Kidney (tissue), 22 donors: ENCODE measurements at places on chromosomes 2 and 18. TPM values are rescaled to one million over a fixed set of nuclear protein-coding genes. Genes with fewer than 3 reads are reported as not detected.
A peak's percentile ranks its signal among the peaks of the same experiment; 100 is the strongest.

The TMEM247 gene
- not detected for polyA plus RNA-seq

GRCh38 chr2:170578606-170579005 lies 136.5 kb upstream of the SP5 start:
- DNase-seq = no peak

GRCh38 chr2:69816923-69817542 lies 12.4 kb upstream of the GMCL1 start:
- peak; percentile 82 for DNase-seq

DNA sequence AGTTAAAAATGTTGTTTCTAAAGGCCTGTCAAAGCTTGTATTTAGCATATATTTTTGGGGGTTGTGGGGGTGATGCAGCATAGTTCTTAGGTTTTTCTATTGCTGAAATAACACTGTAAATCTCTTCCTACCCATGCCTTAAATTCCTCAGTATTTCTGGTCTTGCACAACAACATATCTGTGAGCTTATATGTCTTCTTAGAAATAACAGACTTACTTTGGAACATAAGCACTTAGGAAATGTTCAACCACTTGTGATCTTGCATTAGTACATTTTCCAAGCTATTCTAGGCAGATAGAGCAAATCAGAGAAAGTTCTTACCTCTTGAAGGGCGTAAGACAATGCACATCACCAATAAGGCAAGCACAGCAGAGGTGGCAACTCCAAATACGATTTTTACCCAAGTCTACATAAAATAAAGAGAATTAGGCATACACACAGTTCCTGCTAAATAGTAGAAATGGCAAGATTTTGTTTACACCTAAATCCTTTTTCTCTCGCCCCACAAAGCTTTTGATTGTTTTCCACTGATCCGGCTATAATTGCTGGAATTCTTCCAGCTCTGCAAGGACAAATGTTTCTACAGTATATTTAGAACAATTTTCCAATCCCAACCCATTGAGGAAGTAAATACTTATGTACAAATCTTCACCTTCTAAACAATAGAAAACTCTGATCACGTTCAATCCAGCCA lies 512 bp downstream of the FAP start:
- no peak for DNase-seq

GRCh38 chr2:154638783-154639182 lies 59.7 kb upstream of the KCNJ3 start:
- DNase-seq = no peak

GRCh38 chr2:108115868-108116267 lies 123.9 kb upstream of the SULT1C3 start:
- DNase-seq = no peak

DNA sequence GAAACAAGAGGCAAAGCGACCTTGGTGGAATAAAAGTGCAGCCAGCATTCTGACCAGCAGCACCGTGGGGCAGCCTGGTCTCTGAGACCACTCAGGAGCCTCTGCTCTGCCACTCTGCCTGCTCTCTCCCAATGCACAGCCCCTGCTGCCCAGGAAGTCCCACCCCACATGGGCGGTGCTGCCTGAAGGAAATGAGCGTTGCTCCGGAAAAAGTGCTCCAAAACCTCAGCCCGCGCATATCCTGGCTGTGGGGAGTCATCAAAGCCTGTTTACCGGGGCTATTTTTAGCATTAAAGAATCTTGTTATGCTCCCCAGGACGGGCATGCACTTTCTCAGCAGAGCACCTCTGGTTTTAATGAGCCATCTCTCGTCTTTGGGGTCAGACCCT lies 54.5 kb downstream of the EPAS1 start:
- DNase-seq = no peak

DNA sequence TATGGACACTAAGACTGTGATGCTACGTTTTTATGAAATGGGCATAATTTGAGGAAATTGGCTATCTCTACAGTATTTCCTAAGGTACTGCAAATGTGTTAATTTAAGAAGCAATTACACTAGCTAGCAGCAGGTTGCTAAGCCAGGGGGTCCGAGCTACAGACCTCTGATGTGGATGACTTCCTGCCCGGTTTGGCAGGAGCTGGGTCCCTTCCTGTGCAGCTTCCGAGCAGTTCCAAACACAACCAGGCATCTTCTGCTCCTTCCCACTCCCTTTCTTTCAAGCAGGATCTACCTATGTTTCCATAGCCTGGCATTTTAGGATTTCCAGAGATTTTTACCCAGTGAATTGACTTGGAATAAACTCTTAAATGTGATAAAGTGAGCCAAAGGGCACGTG lies 55.7 kb downstream of the SCN2A start:
- DNase-seq = no peak

The DLGAP1 gene
- 1.2 TPM for polyA plus RNA-seq

- DNase-seq = peak; percentile 66
These were observed 96.8 kb upstream of the CDC42EP3 start for GRCh38 chr2:37767959-37768925.

- DNase-seq = no peak
These were observed 170.5 kb downstream of the ANKRD44 start for GRCh38 chr2:197140045-197140444.

- peak; percentile 24 for DNase-seq
These were observed 248 bp downstream of the HAAO start for GRCh38 chr2:42792087-42792582.

The PPP1R1C gene
- 2.5 TPM for polyA plus RNA-seq

DNA sequence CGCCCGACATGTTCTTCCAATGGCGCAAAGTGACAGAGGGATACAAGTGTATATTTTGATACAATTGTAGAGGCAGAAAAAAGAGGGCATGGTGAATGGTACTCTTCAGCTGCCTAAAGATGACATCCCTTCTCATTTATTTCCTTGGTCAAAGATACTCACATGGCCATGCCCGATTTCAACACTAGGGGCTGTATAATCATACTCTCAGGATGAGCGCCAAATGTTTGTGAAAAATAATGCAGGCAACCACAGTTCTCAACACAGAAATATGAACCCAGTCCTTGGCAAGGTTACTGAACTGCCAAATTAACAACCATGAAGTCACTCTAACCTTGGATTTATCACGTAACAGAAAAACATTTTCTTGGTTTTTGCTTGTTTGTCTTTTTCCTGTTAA lies 204.4 kb downstream of the CCDC102B start:
- no peak for DNase-seq

The SMAD7 gene
- 17.3 TPM for polyA plus RNA-seq

GRCh38 chr2:237473878-237474441 lies 13.1 kb upstream of the MLPH start:
- DNase-seq = no peak

- DNase-seq = no peak
These were observed 21.5 kb upstream of the PDE1A start for GRCh38 chr2:182448371-182448770.

The WDR54 gene
- 37.6 TPM for polyA plus RNA-seq

GRCh38 chr2:96092573-96092877 lies 23.8 kb downstream of the ADRA2B start:
- DNase-seq = peak; percentile 5

GRCh38 chr2:85016446-85016845 lies 45.5 kb downstream of the KCMF1 start:
- DNase-seq = no peak

The NYAP2 gene
- polyA plus RNA-seq = not detected
